ENCODE measurements at places on chromosomes 1 and 21. TPM values are rescaled to one million over a fixed set of nuclear protein-coding genes. Genes with fewer than 3 reads are reported as not detected.

- no peak overlapping the region for H3K4me3 ChIP-seq
- no peak for DNase-seq
- no peaks in the 10 kb centered on the region for H3K27me3 ChIP-seq
- no peaks in the 10 kb centered on the region for H3K36me3 ChIP-seq
- no peaks in the 10 kb centered on the region for H3K4me1 ChIP-seq
These were observed 244.6 kb upstream of the NEGR1 start for GRCh38 chr1:72526926-72527325.

DNA sequence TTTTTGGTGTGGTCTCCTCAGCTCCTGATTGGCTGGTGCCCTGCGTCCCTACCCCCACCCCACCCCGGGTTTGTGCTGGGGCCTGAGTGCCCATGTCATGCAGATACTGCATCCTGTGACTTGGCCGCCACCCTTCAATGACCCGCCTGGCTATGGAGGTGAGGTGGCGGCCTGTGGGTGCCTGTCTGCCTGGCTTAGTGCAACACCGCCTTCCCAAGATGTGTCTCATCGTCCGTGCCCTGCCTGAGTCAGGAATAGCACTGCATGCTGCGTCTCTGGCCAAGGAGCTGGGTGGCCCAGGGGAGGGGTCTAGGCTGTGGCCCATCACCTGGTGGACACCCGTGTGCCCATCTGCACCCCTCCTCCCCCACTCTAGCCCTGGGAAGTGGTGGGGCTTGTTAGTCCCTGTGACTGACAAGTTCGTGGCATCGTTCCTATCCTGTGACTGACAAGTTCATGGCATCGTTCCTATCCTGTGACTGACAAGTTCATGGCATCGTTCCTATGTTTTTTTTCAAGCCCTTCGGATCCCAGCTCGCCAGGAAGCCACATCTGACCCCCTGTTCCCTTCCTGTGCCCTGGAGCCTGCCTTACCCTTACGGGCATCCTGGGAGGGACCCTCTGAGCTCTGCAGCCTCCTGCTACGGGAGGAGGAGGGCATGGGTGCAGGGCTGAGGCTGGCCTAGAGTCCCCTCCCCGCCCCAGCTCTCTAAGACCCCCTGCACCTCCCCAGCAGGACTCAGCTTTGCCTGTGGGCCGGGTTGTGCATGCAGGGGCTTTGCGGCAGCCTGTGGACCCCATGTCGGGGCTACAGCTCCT lies 7.5 kb downstream of the SLX9 start:
- peaks cover 16% of the 10 kb centered on the region for H3K4me1 ChIP-seq
- DNase-seq, result no peak
- H3K36me3 ChIP-seq, result no peaks in the 10 kb centered on the region
- no peak overlapping the region for H3K27ac ChIP-seq
- H3K4me3 ChIP-seq, result no peak overlapping the region

GRCh38 chr1:163440090-163440489 lies 118.3 kb downstream of the NUF2 start:
- H3K4me1 ChIP-seq, result no peaks in the 10 kb centered on the region
- H3K27ac ChIP-seq, result no peak overlapping the region

The VTCN1 gene
- not detected for total RNA-seq

The ADORA1 gene
- not detected for total RNA-seq

The CCDC30 gene
- 5.4 TPM for total RNA-seq

- H3K4me1 ChIP-seq, result no peaks in the 10 kb centered on the region
- no peak for DNase-seq
- no peaks in the 10 kb centered on the region for H3K36me3 ChIP-seq
These were observed 127.6 kb upstream of the DAB1 start for GRCh38 chr1:57551476-57551875.

- no peaks in the 10 kb centered on the region for H3K27me3 ChIP-seq
- H3K4me1 ChIP-seq, result peaks cover 54% of the 10 kb centered on the region
- no peak for DNase-seq
- peak overlapping the region; percentile 48 for H3K4me3 ChIP-seq
- H3K27ac ChIP-seq, result peak overlapping the region; percentile 99
These were observed 3.5 kb downstream of the SAMSN1 start for GRCh38 chr21:14542638-14543037.

GRCh38 chr1:225921734-225922709 lies 2.0 kb downstream of the PYCR2 start:
- DNase-seq, result no peak
- no peaks in the 10 kb centered on the region for H3K27me3 ChIP-seq
- H3K4me3 ChIP-seq, result peak overlapping the region; percentile 92
- peaks cover 10% of the 10 kb centered on the region for H3K36me3 ChIP-seq
- H3K4me1 ChIP-seq, result peaks cover 26% of the 10 kb centered on the region
- peak overlapping the region; percentile 95 for H3K27ac ChIP-seq

DNA sequence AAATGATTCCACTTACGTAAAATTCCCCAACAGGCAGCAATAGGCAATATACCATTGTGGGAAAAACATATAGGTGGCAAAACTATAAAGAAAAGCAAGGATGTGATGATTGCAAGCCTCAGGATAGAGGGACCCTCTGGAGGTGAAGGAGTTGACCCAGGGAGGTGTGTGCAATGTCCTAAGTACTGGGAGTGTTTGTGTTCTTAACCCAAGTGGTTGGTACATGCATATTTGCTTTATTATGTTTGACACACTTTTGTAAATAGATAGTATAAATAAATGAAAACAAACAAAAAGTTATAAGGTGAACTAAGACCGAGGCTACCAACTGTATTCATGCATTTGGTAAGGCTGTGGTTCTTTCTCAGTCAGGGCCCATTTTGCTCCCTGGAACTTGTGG lies 7.5 kb downstream of the MX1 start:
- no peak overlapping the region for H3K4me3 ChIP-seq
- no peaks in the 10 kb centered on the region for H3K27me3 ChIP-seq

- H3K27ac ChIP-seq, result peak overlapping the region; percentile 95
- DNase-seq, result no peak
These were observed 1.3 kb upstream of the PEX10 start for GRCh38 chr1:2413495-2414296.

DNA sequence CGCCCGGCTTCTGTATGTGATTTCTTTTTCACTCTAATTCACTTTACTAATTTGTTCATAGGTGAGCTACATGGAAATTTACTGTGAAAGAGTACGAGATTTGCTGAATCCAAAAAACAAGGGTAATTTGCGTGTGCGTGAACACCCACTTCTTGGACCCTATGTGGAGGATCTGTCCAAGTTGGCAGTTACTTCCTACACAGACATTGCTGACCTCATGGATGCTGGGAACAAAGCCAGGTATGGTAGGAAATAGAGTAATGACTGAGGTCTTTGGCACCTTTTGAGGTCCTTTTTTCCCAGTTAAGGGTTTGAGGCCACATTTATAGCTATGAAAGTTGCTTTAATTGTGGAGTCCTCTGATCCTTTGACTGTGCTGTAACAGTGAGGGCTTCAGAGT lies 56.9 kb downstream of the KIF1B start:
- no peak overlapping the region for H3K4me3 ChIP-seq
- no peak for DNase-seq
- peaks cover 1% of the 10 kb centered on the region for H3K4me1 ChIP-seq
- peaks cover 21% of the 10 kb centered on the region for H3K36me3 ChIP-seq

The APOBEC4 gene
- not detected for total RNA-seq

The VHLL gene
- not detected for total RNA-seq

The LRRIQ3 gene
- total RNA-seq, result 2.0 TPM

The STXBP3 gene
- total RNA-seq, result 72.5 TPM
